ENCODE measurements at places on chromosomes 12 and 14.

DNA sequence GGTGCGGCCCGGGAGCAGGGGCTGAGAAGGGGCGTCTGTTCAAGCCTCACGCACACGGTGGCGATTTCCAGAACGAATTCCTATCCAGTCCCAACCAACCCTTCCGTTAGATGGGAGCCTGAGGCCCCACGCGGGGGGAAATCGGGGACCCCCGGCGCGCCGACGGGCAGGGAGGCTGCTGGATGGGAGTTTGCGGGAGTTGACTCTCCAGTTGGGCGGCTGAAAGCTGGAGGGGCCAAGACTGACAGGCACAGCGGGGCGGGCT lies 9.8 kb downstream of the EXOC3L4 start:
- no peak for DNase-seq

GRCh38 chr14:97943619-97944018 lies 1146.4 kb downstream of the VRK1 start:
- no peak for DNase-seq

GRCh38 chr14:76948213-76948947 lies 80.1 kb downstream of the IRF2BPL start:
- DNase-seq: no peak

DNA sequence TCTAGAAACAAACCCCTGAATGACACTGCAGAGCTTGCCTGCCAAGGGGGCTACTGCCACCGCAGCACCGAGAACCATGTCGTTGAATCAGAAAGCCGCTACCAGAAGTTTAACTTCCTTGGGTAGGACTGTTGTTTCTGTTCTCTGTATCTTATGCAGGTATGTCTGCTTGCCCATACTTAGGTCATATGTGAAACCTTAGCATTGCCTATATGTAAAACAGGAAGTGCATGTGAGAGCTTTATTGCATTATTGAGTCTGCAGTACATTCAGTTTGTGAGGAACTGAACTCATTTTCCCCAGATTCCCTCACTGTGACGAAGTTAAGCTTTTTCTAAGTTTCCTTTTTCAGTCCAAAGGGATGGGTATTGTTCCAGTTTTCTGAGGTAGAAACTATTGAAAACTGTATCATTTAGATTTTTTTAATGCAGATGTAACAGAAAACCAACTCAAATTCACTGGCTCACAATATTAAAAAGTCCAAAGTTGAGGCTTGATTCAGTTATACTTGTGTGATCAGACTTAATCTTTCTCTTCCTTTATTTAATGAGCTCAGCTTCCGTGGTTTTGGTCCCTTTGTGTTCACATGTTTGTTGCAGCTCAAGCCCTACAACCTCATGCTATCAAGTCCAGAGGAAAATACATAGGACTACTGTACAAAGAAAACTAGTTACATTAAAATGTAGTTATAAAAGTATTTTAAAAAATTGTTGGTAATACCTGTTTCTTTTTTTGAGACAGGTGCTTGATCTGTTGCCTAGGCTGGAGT lies 6.9 kb downstream of the FBXO34 start:
- DNase-seq: no peak

GRCh38 chr12:63921157-63921556 lies 76.7 kb downstream of the SRGAP1 start:
- no peak for DNase-seq

DNA sequence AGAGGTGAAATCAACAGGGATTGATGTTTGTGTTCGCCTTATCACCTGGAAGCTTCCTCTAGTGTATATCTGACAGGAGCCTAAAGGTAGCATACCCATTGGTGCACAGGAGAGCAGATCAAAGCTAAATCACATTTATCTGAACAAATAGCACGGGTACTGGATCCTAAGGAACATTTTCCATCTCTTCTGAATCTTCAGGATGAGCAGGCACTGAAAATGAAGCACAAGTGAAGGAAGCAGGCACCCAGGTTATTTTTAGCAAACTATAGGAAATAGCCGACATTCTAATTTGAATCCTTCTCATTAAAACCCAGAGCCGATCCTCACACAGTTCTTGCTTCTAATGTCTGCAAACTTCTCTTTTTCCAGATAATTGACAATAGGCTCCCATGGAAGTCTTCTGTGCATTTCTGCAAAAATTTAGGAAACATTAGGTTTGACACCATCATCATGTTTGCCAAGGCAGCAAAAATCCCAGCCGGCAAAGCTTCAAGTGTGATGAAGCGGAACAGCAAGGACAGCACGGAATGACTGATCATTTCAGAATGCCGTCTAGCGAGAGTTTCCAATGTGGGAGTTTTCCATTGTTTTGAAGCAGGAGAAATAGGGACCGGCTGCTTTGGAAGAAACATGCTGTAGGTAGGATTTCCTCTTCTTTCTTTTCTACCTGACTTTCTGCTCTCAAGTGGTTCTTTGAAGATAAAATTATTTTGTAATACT lies 24.3 kb upstream of the RGS6 start:
- no peak for DNase-seq

GRCh38 chr12:57239587-57240065 lies 10.1 kb downstream of the SHMT2 start:
- no peak for DNase-seq

DNA sequence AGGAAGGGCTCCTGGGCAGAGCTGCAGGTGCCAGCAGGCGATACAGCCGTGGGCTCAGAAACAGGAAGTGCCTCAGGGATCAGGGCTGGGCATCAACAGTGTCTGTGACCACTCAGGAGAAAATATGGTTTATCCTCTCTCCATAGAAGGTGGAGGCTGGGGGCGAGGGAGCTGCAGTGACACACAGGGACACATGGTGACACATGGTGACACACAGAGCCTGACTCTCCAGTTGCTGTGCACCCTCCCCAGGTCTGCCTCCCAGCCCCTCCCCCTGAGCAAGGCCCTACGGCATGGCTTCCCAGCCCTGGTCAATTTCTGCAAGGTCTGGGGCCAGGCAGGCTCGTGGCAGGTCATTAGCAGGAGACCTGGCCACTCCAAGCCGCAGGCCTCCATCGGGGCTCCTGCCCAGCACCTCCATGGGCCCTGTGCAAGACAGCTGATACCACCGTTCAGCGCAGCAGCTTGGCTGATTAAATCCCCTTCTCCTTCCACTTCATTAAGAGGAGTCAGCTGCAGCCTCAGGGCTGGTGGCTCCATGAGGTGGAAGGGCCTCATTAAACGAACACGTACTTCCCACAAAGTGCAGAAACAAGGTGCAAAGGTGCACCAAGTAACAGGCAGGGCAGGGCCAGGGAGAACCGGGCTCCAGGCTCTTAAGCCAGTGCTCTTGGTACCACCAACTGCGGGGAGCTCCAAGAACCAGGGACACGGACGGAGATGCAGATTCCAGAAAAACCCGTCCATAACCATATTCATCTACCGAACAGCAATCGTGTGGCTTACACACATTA lies 60.7 kb downstream of the CCNK start:
- DNase-seq: no peak

DNA sequence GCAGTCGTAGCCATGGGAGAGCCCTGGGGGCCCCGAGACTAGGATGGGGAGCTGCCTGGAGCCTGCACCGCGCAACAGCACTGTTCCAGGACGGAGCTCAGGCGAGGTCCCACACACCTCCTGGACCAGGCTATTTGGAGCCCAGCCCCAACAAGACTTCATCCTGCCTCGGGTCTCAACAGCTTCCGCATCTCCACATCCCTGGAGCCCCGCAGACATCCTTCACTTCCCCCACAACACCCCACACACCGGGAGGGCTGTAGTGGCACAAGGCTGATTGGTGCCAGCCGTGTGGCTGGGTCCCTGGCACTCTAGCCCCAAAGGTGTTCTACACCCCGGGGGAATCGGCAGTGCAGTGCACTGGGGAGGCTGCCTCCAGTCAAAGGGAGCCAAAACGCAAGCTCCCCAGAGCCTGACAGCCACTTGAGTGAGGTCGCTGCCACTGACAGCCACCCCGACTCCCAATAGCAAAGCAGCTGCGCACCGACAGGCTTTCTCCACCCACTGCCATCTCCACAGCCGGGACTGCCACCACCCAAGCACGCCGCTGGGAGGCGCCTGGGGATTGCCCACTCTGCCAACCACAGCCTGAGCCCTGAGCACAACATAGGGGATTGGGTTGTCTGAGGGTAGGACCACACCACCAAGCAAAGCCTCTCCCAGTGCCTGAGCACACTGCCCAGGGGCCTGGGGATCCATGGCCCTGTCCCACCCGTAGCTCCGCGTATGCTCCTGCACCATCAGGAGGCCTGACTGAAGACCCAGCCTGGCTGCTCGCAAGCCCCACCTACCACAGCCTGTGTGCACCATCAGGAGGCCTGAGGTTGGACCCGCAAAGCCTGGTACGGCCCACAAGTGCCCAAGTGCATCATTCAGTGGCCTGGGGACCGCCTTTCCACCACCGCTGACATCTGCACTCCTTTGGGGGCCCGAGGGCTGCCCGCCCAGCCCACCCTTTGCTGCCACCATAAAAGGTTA lies 13.2 kb upstream of the KLRF1 start:
- DNase-seq: peak; percentile 91

- no peak for DNase-seq
Measured at GRCh38 chr12:50618864-50619609, 114.3 kb downstream of the DIP2B start.

DNA sequence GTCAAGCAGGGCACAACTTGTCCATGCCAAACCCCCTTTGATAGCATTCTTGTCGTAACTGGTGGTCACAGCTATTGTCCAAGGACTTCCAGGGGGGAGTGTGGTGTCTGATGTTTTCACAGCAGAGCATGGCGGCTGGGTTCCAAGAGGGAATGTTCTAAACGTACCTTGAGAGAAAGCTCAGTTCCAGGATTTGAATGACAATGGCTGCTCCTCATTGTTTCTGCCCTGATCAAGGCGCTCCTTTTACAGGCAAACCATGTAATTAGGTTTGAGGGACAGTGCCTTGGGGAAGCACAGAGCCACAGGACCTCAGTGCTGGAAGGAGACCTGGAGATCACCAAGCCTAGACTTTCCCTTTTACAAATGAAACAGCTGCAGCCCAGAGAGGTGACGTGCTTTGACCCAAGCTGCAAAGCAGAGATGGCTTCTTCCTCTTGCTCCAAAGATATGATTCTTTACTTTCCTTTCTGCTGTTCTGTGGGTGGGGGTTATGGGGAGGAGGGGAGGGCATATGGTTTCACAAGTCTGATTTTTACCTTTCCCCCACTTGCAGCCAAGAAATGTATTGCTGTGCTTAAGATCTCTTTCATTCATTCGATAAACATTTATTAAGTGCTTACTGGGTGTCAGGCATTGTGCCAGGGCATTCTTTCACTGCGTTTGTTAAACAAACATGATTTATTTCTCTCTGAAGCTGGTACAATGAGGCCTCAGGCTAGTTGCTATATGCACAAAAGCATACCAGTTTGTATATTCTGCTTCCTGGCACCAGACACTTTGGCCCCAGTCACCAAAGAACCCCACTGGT lies 172.8 kb downstream of the KTN1 start:
- no peak for DNase-seq

DNA sequence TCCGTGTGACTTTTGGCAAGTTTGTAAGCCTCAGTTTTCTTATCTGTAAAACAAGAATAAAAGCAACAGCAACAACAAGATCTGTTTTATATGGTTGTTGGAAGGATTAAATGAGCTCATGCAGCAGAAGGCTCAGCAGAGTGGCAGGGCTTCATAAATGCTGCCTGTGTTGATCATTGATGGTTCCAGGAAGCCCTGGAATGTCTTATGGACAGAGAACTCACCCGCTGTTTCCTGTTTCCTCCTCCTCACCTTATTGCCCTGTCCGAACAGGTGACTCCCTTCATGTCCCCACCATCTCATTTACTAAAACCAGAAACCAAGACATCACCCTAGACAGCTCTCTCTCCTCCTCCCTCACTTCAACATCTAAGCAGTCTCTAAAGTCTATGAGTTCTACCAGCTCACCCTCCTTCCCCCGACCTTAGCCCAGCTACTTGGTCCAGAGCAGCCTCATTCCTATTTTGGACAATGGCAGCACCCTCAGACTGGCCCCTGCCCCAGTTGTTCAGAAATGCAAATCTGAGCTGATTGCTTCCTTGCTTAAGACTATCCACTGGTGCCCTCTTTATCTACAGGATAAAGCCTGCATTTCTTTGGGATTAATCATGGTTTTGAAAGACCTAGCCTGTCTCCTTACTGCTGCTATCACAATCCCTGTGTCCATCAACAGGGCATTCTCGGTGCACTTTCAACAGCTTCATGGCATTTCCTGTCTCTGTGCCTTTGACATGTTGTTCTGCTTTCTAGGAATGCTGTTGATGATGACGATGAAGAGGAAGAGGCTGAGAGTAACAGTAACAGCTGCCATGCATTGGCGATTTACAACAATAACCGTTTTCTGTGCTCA lies 21.4 kb upstream of the GSG1 start:
- no peak for DNase-seq

DNA sequence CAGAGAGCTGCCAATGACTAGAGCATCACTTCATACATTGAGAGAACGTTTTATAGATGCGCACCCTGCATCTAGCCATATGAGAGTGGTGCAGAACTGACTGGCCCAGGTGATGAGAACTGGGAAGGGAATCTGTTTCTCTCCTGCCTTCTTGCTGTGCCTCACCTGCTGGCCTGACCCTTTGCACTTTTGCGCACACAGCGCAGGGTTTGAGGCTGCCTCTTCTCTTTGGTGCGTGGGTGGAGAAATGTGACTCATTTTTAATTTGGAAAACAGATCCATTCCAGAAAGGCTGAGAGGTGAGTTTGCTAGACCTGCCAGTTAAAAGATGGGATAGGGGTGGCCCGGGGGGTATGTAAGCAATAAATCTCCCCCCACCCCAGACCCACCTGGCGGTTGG lies 453 bp upstream of the ESRRB start:
- DNase-seq: no peak

GRCh38 chr14:67166450-67166853 lies 22.8 kb upstream of the GARIN2 start:
- DNase-seq: peak; percentile 27

DNA sequence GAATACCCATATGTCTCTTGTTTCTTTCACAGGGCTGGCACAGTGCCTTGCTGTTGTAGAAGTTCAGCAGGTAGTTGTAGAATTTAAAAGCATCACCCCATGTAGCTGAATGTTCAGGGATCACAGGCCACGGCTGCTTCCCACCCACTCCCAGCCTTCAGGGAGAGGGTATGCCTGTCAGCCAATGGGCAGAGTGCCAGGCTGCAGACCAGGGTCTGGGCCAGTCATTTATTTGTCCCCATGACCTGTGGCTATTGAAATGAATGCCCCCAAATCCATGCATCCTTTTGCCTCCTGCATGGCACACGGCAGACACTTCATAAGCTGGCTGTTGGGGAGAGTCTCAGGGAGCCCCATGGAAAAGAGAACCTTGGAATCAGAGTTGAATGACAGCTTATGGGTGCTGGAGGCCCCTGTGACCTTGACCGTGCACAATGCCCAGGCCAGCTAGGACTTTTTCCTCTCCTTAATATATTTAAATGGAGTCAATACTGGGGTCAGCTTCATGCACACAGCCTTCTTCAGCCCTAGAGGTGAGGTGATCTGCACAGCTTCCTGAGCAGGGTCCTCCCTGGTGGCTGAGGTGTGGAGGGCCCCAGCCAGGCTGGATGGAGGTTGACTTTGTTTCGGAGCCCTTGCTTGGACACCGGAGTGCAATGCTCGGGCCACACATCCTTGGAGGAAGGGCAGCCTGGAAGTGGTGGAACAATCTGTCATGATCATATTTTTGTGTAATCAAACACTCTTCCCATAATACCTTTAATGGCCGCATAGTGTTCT lies 45.3 kb downstream of the PRMT8 start:
- DNase-seq: no peak

GRCh38 chr12:122021193-122021821 lies 377 bp upstream of the BCL7A start:
- no peak for DNase-seq

GRCh38 chr14:38197001-38197783 lies 10.5 kb upstream of the SSTR1 start:
- DNase-seq: no peak

- peak; percentile 13 for DNase-seq
Measured at GRCh38 chr14:75979071-75979571, 2.7 kb downstream of the TGFB3 start.

GRCh38 chr12:115623764-115624334 lies 653.6 kb downstream of the MED13L start:
- no peak for DNase-seq
